ENCODE measurements at places on chromosomes 3 and 15.

DNA sequence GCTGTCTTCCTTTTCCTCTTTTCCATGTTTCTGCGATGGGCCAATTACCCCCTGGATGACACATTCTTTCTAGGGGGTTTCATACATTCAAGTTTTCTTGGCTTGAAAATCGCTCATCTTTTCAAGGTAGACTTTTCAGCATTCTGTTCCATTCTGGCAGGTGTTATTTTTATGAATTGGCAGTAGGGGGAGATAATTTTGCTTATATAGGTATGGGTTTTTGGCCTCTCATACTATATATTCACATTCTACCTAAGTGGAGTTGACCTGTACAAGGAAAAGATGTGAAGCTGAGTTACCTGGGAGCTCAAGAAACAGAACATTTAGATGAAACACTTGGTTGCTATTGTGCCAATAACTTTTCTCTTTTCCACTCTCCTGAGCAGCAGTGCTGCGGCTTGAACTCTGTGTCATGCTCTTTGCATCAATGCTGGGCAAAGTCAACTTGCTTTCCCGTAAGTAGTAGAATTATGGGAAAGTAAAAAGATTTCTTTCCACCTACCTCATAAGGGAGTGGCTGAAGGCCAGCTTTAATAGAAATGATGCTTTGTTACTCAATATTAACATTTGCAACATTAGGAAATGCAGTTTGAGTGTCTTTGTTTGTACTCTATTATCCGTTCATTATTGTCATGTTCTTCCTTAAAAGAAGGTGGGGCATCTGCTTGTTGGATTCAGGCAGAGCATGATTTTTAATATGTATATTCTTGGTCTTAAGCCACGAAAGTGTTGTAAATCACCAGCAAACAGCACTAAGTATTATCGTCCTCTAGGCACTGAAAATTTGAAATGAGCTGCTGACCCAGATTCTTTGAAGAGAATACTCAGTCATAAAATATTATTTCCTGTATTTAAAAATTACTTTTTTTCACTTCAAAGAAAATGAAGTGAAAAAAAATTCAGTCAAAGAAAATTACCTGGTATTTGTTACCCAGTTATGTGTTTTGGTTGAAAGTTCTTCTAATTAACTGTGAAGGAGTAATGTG lies 27.7 kb upstream of the MFSD1 start:
- DNase-seq = no peak

- DNase-seq = no peak
These were observed 161.7 kb downstream of the MECOM start for GRCh38 chr3:169501777-169502320.

GRCh38 chr3:185479373-185479945 lies 19.4 kb downstream of the TMEM41A start:
- no peak for DNase-seq

DNA sequence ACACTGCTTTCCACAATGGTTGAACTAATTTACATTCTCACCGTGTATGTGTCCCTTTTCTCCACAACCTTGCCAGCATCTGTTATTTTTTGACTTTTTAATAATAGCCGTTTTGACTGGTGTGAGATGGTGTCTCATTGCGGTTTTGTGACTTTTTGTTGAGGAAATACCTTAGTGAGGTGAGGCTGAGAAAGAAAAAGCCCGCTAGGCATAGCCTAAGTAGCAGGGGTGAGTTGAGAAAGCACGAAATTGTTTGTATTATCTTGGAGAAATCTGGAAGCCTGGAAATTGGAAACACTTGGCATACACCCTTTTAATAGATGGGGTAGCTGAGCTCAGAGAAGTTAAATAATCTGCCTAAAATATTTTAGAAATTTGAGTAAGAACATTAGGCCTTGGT lies 61.5 kb upstream of the CFAP161 start:
- DNase-seq = no peak

- no peak for DNase-seq
These were observed 200.3 kb upstream of the ICE2 start for GRCh38 chr15:60679256-60679655.

GRCh38 chr3:170778240-170779217 lies 91.5 kb downstream of the RPL22L1 start:
- no peak for DNase-seq

- no peak for DNase-seq
These were observed 337.2 kb downstream of the ZBTB20 start for GRCh38 chr3:114809668-114810413.

DNA sequence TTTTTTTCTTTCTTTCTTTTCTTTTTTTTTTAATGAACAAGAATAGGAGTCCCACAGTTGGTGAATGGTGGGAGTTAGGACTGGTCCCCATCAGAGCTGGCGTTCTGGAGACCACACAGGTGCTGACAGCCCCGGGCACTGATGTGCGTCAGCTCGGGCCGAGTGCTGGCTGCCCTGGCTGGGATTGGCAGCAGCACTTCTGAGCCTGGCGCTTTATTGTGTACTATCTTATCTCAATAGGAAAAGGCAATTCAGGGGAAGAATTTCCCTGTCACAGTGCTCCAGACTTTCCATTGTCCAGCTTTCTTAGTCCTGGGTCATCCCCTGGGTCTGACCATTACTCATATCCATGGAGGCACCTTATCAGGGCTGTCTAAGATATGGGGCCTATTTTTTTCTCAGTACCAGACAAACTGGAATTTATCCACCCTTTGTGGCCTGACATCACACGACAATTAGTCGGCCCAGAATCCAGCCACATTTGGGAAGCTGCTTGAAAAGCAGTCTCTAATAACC lies 54.1 kb downstream of the TMEM44 start:
- no peak for DNase-seq

DNA sequence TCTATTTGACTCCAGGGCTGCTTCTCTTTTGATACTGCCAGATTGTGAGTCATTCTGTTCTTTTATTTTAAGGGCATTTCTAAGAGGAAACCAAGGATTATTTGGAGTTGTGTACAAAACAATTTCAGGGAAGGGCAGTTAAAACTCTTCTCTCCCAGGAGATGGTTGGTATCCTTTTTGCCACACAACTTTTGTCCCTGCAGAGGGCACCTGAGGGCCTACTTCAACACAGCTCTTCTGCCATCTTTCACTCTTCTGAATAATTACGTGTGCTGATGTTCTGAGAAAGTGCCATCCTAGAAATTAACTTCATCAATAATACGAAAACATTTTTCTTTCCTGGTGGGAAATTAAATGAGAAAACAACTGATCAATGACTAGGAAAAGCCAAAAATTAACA lies 75.7 kb upstream of the GADL1 start:
- no peak for DNase-seq

DNA sequence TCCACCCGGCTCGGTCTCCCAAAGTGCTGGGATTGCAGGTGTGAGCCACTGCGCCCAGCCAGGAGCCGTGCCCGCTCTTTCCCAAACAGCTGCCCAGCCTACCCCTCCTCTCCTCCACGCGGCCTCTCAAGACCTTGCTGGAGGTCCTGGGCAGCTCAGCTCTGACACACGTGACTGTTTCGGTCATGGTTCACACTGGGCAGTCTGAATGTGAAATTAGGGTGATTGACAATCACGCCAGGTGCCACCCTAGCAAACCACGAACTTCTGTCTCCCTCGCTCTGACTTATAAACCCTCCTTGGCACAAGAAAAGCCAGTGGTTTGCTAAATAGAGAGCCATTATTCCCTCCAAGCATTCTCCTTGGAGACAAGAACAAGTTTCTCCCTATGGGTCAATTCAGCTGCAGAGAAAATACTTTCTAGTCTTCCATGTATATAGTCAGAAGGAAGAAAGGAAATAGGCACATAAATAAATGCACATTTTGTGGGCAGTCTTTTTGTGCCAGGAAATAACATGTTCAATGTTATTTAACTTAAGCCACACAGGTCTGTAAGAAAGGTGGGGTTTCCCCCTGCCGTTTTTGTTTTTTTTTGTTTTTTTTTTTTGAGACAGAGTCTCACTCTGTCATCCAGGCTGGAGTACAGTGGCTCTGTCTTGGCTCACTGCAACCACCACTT lies 121.9 kb upstream of the MEF2A start:
- DNase-seq = no peak

- DNase-seq = no peak
These were observed 35.1 kb upstream of the ZDHHC23 start for GRCh38 chr3:113912552-113913236.

DNA sequence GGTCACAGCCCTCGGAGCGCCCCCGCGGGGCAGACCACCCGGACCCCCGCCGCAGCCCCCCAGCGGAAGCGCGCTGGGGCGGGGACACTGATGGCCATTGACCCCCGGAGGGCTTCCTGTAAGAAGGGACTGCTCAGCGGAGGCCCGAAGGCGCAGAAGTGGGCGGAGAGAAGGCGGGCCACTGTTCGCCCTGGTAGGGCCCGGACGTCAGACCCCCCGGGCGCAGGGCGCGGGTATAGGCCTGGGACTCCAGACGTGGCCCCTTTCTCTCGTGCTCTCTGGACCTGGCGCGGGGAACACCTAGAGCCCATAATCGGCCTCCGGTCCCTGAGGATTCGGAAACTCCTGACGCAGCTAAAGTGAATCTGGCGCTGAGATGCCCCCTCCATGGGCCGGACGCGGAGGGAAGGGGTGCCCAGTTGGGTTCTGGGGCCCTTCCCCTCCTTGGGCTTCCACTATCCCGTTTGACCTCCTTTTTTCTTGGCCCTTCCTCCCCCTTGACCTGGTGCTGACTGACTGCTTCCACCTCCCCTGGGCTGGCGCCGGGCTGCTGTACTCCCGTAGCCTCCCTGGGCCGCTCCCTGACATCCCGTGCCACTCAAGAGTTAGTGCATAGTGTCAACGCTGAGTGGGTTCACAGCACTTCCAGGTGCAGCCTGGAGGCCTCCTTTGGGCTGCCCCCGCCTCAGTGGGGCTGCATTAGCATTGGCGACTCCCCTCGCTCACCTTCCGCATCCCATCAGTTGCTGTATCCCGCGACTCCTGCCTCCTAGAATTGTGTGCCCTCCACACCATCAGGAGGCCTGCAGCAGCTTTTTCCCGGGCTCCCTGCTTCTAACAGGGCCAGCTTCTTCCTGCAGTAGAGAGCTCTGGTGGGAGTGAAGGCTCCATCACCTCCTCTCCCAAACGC lies 694 bp downstream of the ABTB1 start:
- DNase-seq = peak; percentile 47

GRCh38 chr15:66702787-66703539 lies 927 bp downstream of the SMAD6 start:
- DNase-seq = no peak

DNA sequence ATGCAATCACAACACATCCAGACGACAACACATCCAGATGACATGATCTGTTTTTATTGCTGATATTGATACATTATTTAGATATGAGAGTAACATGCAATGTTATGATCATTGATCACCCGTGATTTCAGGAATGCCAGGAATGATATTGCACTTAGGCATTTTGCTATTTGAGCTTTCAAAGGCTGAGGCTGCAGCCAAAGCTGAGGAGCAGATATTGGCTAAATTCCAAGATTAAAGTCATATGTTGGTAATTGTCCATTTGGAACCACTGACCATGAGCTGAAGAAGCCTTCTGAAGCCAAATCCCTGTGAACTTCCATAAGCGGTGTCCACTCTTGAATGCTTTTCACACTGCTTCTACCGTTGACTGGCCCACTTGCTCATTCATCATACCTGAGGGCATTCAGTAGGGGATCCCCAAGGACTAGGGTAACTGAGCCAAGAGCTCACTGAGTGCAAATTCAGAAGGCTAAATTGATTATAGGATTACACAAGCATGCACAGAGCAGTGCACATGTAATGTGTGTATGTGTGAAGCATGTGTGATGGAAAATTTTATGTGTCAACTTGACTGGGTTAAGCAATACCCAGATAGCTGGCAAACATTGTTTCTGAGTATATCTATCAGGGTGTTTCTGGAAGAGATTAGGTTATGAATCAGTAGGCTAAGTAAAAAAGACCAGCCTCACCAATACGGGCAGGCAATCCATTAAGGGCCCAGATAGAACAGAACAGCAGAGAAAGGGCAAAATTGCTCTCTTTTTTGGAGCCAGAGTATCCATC lies 92.1 kb upstream of the PLAAT1 start:
- no peak for DNase-seq

Measured in activated gamma-delta T cell (primary cell).